Erythroblast (primary cell): ENCODE measurements at places on chromosomes 5 and 9.
A peak's percentile ranks its signal among the peaks of the same experiment; 100 is the strongest.

GRCh38 chr5:124645396-124645795, 101.0 kb downstream of the ZNF608 start:
- DNase-seq, result no peak

- no peak for DNase-seq
These were observed 101.4 kb upstream of the SLC44A1 start for GRCh38 chr9:105143136-105143430.

DNA sequence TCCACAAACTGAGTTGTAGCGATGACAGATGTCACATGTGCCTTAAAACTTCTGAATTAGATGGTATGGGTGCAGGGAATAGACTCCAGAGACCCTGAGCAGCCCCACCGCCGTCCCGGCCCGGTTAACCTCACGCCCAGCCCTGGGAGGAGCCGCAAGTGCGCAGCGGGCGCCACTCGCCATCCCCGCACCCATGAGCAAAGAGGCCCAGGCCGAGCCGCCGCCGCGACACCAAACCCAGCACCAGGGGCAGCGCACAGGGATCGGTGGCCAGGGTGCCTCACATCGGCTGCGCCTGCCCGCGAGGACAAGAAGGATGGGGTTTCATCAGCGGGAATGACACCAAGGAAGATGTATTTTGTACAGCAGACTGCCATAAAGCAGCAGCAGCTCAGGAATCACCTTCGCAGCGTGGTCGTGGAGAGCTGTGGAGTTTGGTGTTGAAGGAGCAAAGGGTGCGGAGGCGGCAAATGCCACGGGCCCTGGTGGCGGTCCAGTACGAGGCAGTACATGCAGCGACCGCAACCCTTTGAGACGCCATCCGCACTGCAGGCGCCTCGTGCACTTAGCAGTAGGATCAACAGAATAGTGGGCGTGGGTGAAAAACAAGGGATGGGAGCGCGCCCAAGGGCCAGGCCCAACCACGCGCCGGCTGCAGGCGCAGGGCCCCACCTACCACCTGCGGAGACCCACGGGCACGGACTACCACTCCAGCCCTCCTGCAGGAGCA, 89.7 kb downstream of the ZNF366 start:
- DNase-seq, result no peak

DNA sequence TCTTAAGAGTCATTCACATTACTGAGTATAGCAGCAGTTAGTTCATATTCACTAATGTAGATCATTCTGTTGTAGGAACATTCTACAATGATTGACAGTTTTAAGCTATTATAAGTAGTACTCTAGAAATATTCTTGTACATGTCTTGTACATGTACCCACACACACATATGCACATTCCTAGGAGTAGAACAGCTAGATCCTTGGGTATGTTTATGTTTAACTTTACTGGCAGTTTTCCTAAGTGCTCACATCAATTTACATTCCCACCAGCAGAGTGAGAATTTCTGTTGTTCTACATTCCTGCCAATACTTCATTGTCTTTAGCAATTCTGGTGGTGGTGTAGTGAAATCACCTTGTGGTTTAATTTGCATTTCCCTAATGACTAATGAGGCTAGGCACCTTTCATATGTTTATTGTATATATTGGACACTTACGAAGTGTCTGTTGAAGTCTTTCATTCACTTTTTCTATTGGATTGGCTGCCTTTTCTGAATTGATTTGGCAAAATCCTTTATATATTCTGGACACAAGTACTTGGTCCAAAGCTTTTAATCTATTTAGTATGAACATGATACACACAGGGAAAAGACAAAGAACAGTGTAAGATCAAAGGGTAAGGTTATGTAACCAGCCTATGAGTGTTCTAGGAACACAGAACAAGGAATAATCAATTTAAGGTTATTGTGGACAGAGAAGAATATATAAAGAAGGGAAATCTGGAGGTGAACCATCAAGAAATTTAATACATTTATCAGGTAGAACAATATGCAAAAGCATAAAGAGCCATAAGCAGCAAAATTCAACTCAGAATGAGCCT, 95.6 kb downstream of the MLLT3 start:
- DNase-seq, result no peak

DNA sequence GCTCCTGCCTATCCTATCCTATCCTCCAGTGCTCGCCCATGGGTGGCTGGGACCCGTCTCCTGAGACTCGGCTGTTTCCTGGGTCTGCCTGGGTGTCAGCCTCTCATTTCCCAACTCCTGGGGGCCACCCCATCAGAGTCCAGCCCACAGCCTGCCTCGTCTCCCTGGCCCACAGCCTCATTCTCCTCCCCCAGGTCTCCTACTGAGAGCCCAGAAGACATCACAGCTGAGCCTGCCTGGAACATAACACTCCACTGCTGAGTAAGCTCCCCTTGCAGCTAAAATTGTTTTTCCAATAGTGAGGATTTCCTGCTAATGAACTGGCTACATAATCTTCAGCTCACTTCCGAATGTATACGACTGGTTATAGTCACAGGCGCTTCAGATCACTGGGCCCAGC, 95.3 kb downstream of the TTLL11 start:
- DNase-seq, result no peak

DNA sequence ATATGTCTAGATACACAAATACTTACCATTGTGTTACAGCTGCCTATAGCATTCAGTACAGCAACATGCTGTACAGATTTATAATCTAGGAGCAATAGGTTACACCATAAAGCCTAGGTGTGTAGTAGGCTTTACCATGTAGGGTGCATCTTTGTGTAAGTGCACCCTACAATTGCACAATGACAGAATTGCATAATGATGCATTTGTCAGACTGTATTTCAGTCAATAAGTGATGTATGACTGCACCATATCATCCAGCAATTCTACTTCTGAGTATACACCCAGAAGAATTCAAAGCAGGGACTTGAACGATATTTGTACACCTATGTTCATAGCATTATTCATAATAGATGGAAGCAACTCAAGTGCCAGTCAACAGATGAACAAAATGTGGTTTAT, 100.4 kb upstream of the SLC44A1 start:
- no peak for DNase-seq

GRCh38 chr9:84617411-84618029, 52.0 kb upstream of the NTRK2 start:
- DNase-seq, result no peak

- no peak for DNase-seq
These were observed 189.0 kb upstream of the MEF2C start for GRCh38 chr5:89071941-89072331.

GRCh38 chr9:89234205-89235067, 55.8 kb upstream of the SHC3 start:
- DNase-seq, result peak; percentile 12

DNA sequence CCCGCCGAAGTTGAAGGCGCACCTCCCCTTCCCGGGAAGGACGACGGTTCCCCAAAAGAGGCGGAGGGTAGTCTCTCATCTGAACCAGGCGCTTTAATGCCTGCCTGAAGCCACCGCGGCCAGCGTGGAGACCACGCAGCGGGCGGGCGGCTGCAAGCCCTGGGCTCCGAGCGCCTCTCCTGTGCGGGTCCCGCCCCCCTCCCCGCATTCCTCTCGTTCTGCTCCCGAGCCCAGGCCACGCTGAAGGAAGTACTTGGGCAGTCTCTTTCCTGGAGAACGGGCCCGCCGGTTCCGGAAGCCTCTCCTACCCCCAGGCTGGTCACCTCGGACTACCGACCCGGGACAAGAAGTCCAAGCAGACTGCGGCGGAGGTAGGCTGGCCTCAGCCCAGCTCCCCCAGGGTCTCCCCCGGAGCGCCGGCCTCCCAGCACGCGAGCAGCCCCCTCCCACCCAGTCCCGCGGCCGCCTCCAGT, 571 bp downstream of the PPIC start:
- DNase-seq, result peak; percentile 27
